ENCODE measurements at places on chromosomes 4 and X.

DNA sequence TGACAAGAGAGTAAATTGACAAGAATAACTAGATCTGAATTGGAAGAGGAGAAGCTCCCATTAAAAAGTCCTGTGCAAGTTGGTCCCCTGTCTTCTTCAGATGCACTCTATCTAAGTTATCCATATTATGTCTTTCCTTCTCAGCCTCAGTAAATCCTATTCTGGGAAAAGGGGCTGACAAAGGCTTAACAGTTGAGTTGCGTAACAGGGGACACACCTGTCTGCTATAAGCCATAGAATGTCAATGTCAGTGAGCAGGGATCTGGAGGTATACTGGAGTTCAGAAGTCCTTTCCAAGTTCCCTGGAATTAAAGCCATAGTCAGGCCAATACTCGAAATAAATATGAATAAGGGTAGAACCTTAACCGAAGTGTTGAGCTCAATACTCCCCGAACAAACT is 26.3 kb upstream of the TNIP3 start:
- DNase-seq, result no peak

DNA sequence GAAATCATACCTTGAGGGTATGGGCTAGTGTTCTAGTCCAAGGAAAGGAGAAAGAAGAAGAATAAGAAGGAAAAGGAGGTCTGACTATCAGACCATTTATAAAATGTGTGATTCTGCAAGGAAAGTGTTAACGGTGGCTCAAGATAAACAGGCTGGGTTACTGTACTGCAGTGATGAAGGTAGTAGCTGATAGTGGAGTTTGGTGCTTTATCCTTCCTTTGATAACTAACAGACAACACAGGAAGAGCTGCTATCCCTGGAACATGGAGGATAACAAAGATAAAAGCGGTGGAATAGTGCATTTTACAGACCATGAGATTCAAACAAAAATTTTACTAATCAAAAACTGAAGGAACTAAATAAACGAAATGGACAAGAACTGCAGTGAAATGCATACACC is 2.6 kb downstream of the UNC5C start:
- no peak for DNase-seq

DNA sequence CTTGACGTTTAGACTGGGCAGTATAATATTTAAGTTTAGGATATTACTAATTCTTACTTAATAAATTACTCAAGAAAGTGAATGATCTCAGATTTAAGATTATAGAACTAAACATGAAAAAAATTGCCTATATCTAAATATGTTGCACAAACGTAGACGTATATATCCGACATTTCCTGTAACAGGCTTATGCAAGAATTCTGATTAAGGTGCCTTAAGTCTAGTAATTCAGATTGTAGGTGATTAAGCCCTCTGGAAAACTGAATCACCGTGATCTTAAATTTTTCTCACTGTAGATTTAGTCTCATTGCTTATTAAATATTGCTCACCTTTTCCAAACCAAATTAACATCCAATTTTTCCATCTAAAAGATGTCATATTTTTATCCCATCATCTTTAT is 24.0 kb downstream of the ATXN3L start:
- DNase-seq, result no peak

DNA sequence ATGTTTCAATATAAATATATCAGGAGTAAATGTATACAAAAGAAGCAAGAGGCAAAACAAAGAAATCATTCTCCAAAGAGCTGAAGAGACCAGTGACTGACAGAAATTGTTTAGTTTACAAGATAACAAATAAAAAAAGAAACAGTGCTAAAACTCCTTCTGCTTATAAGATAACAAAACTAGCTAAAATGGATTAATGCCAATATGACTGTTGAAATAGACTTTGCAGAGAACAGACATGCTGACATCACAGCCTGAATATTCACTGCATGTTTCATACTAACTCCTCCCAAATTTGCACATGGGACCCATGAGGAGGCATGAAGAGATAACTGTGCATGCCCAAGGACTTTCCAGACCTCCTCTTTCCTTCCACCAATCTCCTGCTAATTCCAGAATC is 6.2 kb upstream of the GABRA4 start:
- DNase-seq, result no peak

DNA sequence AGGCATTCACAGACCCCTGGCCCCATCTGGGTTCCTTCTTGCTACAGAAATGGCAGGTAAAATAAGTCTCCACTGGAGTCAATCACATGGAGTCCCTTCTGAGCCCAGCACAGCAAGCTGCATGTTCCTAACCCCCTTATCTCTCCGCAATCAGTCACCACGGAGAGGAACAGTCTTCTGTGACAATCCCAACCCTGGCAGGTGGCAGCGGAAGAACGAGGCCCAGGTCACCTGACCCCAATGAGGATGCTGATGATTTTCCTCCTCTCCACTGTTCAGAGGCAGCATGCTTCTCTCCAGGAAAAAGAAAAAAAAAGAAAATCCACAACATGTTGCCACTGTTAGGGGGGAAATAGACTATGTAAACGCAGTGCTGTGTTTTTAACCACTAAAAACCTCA is 50.1 kb downstream of the TSPAN5 start:
- DNase-seq, result no peak

All from stimulated activated CD4-positive, alpha-beta T cell treated with anti-CD3 and anti-CD28 coated beads, Interleukin-4, amount 100 ng/mL, for 1 hour (primary cell).